ENCODE measurements at places on chromosomes 13 and 19.

- DNase-seq, result no peak
These were observed 35.5 kb upstream of the LDLR start for GRCh38 chr19:11053817-11054195.

GRCh38 chr13:113638806-113639205, 19.2 kb downstream of the ATP4B start:
- DNase-seq, result no peak

DNA sequence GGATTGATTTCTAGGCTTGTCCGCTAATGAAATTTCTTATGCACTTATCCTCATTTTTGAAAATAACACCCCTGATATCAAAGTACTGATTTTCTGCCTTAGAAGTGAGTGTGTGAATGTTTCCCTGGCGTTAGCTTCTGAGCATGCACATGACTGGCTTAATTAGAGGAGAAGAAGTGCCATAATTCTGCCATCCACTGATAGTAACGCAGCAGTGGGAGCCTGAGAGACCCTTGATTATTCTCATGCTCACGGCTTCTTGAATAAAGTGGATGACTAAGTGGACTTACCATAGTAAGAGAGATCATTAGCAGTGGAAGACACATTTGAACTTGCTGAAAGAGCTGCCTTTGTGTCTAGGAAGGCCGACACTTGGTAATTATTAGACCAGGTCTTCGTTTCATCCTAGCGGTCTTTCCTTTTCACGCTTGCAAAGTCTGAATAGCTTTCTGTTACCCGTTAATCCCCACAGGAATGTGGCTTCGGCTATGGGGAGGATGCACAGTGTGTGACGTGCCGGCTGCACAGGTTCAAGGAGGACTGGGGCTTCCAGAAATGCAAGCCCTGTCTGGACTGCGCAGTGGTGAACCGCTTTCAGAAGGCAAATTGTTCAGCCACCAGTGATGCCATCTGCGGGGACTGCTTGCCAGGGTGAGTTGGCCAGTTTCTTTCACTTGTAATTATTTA, 45.3 kb downstream of the TNFRSF19 start:
- peak; percentile 49 for DNase-seq

GRCh38 chr19:6376512-6377190, 918 bp upstream of the PSPN start:
- DNase-seq, result no peak

DNA sequence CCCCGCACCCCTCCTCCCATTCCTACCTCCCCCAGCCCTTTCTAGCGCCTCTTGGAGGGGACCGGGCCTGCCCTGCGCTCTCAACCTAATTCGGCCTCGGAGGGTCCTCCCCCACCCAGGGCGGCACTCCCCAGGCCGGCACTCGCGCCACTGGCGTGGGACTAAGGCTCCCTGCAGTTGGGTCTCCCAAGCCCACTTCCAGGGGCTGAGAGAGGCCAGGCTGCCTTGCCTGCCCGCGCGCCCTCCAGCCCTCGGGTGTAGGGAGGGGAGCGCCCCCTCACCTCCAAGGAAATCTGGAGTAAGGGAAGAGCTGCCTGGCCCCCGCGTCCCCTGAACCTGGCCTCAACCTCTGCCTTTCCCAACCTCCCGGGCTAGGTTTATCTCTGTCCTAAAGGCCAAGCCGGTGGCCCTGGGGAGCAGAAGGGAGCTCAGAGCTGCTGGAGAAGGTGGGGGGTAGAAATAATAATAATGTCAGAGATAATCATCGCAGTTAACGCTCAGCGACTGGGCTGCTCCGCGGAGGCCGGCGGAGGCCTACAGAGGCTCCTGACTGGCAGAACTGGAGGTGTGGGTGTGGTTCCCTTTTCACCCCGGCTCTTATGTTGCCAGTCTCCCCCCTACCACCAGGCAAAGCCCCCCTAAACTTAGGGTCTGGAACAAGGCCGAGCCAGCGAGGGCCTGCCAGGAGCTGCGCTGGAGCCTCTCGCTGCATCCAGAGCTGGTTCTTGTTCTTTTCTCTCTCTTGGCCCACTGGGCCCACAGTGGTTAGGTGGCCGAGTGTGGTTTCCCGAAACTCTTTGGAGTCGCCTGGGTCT, 9.6 kb downstream of the ZIC2 start:
- no peak for DNase-seq

GRCh38 chr19:31258211-31259052, 90.8 kb downstream of the TSHZ3 start:
- DNase-seq, result no peak

GRCh38 chr13:46600943-46601311, 48.0 kb downstream of the LRCH1 start:
- DNase-seq, result no peak

- DNase-seq, result no peak
These were observed 28.1 kb upstream of the CLDN10 start for GRCh38 chr13:95524264-95524901.

GRCh38 chr19:39998501-39998900, 1.6 kb downstream of the ZNF546 start:
- DNase-seq, result no peak

- no peak for DNase-seq
These were observed 80.3 kb downstream of the RYR1 start for GRCh38 chr19:38513762-38514167.

DNA sequence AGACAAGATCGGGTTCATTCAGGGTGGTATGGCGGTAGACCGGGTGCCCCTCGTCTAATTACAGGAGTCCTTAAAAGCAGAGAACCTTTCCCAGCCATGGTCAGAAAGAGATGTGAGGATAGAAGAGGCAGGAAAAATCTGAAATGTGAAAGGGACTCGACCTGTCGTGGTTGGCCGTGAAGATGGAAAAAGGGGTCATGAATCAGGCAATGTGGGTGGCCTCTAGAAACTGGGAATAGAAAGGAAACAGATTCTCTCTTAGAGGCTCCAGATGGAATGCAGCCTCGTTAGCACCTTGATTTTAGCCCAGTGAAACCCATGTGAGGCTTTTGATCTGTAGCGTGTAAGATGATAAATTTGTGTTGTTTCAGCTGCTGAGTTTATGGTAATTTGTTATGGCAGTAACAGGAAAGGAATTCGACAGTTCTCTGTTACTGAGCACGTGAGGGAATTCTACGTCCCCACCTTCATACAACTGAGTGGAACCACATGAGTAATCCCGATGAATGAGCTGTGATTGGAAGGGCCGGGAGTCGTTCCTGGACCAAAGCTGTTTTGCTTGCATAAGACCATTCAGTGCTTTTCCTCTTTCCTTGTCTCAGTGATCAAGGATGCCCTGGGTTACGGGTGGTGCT, 11.0 kb upstream of the CA11 start:
- DNase-seq, result no peak

- no peak for DNase-seq
These were observed 234.9 kb downstream of the LMO7 start for GRCh38 chr13:75871059-75871458.

DNA sequence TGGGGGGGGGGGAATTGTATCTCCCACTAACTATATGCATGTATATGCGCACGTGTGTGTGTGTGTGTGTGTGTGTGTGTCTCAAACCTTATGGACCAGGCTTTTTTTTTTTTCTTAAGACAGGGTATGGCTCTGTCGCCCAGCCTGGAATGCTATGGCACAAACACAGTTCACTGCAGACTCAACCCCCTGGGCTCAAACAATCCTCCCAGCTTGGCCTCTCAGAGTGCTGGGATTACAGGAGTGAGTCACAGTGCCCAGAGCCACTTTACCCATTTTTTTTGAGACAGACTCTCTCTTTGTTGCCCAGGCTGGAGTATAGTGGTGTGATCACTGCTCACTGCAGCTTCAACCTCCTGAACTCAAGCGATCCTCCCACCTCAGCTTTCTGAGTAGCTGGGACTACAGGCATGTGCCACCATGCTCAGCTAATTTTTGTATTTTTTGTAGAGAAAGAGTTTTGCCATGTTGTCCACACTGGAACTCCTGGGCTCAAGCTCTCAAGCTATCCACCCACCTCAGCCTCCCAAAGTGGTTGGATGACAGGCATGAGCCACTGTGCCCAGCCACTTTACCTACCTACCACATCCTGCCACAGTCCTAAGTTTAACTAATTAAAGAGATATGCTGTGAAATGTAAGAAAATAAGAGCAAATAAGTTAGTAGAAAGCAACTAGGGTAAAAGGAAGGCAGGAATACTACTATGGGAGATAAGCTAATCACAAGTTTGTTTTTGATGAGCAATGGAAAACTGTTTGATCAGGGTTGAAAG, 2.4 kb downstream of the ZMYM5 start:
- peak; percentile 53 for DNase-seq

- no peak for DNase-seq
These were observed 421.9 kb upstream of the ARGLU1 start for GRCh38 chr13:106989876-106990275.

GRCh38 chr19:17306285-17306714, 628 bp downstream of the MRPL34 start:
- DNase-seq, result no peak

GRCh38 chr13:73935991-73936390, 198.2 kb downstream of the KLF12 start:
- no peak for DNase-seq

- DNase-seq, result no peak
These were observed 68.8 kb downstream of the MLLT1 start for GRCh38 chr19:6210721-6211600.

DNA sequence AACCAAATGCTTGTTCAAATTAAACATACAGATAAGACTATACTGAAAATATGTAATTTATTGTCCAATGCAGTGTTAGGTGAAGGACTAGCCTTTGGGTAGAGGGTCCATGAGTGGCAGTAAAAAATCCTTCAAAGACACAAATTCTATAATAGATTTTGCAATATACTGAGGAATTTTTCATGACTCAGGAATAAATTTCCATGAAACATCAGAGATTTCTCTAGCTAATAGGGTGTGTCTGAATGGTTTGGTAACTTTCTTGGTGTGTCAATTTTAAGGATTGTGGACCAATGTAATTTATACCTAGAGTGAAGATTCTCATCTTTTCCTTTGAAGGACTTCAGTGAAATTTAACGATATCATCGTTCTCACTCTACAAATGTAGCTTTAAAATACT, 546.7 kb downstream of the SLITRK5 start:
- no peak for DNase-seq

GRCh38 chr19:28614634-28615545, 598.1 kb downstream of the UQCRFS1 start:
- DNase-seq, result no peak

DNA sequence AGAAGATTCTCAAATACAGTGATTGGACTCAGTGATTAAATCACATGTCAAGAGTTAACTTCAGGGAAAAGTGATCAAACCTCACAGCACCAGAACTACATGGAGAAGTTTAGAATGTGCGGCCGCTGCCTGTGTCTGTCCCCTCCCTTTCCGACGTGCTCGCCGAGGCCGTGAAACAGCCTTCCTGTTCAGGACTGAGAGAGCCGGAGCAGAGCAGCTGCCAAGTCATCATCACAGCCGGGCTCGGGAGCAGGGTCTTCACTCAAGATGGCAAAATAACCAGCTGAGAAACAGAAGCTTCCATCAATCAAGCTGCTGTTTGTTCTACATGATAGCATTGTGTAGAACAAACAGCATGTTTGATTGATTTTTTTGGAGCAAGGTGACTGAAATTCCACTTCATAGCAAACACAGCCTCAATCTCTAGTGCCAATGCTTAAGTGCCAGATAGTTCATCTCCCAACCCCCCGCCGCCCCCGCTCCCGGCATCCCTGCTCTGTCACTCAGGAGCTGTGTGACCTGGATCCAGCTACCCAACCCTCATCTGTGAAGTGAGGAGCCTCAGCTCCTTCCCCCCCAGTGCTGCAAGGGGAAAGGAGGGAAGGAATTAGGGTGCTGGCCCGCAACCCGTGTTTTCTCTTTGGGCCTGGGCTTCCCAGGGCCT, 70.6 kb downstream of the HSPH1 start:
- DNase-seq, result no peak

GRCh38 chr13:28319528-28319927, 175.4 kb downstream of the FLT1 start:
- no peak for DNase-seq

- DNase-seq, result peak; percentile 39
These were observed 97.0 kb upstream of the MBNL2 start for GRCh38 chr13:97124915-97125809.

DNA sequence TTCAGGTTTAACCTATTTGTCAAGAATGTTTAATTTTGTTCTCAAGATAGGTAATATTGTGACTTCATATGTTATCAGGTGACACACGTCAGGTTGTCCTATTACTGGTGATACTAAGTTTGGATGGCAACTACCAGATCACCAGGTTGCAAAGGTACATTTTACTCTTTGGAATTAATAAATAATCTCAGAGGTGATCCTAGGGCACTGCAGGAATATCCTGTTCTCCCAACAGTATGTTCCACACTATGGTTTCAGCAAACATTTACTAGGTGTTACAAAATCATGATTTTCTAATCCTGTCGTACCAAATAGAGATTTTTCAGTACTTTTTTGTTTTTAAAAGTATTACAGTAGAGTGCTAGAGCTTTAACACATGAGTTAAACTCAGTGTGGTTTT, 29.3 kb upstream of the MYCBP2 start:
- no peak for DNase-seq

- no peak for DNase-seq
These were observed at the start of gene C5AR2 for GRCh38 chr19:47331931-47332547. Gene C5AR2, plus strand, starts transcription at chr19:47332175. Its CDS starts 8,625 bp downstream, at chr19:47340800.

GRCh38 chr13:111969551-111970135, 97.3 kb upstream of the SOX1 start:
- DNase-seq, result no peak

DNA sequence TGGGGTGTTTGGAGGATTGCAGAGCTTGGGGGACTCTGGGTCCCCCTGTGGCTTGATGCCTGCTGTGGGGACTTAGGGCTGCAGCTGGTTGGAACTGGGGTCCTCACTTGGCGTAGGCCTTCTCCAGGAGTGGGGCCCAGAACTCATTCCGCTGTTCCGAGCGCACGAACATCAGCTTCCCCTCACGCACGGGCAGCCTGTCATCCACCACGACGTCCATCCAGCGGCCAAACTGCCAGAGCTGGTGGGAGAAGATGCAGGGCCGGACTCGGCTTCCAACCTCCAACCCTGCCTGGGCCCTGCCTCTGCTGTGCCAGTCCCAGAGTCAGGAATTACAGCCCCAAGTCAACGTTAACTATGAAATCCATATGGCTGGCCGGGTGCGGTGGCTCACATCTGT, 2.6 kb downstream of the CAPN12 start:
- no peak for DNase-seq

- no peak for DNase-seq
These were observed 806 bp downstream of the ZNF414 start for GRCh38 chr19:8513036-8513686.

DNA sequence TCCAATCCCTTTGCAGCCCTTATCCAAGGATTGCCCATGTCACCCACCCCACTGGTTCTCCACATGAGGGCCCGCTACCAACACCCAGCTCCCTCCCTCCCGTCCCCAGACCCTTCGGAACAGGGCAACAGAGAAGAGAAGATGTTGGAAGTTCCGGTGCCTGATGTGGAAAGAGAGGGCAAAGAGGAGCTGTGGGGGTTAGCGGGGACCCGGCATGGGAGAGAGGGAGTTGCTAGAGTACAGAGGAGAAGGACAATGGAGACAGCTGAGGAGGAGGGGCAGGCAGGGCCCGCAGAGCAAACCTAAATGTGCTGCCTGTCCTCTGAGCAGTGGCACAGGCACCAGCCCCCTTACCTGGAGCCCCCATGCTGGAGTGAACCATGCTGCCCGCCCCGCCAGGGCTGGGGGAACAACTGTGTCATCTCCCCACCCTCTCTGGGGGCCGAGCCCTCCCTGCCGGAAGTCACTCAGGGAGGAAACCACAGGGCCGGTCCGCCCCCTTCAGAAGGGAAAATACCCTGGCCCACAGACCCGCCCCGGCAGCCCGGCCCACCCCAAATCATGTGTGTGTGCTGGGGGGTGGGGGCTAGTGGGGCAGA, at the start of gene POU2F2:
TSS of gene POU2F2 (minus strand) at position 417 of the 599 bp plus-strand sequence. CDS start at position 382, 35 bp downstream.
- no peak for DNase-seq

Data from Calu3 (cell line).